ENCODE measurements at places on chromosomes 3 and 15.

GRCh38 chr15:91922646-91923547 is 69.4 kb downstream of the SLCO3A1 start:
- no peak for DNase-seq

DNA sequence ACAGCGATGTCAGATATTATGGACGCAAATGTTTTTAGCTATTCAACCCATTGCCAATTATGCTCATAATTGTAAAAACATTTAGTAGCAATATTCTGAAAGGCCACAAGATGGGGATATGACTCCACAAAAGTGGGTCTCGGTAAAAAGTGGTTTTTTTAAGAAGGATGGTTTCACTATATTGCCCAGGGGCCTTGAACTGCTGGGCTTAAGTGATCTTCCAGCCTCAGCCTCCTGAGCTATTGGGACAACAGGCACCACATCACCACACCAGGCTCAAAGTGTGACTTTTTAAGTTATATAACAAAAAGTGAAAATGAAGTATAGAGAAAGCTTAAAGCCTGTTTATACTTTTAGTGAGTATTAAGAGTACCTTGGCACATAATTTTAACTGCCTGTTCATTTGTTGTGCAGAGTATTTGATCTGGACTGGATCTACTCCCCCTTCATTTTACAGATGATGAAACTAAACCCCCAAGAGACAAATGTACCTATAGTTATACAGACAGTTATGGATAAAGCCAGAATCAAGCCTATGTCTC is 9.4 kb downstream of the NAA50 start:
- DNase-seq: no peak

DNA sequence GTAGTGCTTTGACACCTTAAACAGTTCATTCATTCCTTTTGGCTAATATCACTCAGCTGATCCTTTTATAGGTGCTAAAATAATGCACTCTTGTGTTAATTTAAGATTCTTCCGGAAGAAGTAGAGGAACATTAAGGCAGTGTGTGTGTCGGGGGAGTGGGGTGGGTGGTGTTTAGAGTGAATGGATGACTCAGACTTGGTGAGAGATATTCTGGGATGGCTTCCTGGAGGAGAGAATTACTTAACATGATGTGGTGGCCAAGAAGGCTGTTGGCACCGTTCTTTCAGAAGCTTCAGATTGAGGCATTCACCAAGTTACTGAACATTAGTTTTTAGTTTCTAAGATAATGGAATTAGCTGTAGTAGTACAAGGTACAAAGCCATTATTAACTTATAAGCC is 125.6 kb upstream of the ROPN1 start:
- peak; percentile 73 for DNase-seq

DNA sequence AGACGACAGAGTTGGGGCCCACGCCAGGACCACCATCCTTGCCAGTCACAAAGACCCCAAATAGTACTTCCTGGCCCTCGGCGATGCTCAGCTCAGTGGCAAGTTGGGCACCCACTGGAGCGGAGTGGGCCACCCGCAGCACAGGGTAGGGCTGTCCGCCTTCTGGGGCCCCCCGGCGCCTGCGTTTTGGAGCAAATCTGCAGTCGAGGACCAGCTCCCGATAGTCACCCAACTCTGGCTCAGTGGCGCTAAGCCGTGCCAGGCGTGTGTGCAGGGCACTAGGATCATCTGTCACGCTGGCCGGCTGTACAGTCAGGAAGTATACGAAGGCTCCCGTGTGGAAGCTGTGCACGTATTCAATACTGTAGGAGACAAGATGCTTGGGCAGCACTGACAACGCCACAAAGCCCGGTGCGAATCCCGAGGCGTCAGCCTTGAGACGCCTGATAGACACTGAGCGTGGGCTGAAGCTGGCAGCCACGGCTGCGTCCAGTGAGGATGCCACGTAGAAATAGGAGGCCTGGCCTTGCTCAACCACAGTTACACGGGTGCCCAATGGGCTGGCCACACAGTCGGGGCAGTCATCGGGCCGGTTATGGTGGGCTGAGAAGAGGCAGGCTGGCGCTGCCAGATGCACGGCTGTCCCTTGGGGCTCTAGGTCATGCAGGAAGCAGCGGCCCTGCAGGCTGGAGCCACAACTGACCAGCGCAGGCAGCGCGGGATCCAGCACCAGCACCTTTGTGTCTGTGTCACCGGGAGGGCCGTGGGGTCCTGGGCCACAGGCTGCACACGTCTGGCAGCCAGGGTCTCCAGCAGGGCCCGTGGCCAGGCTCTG is 945 bp downstream of the MST1R start:
- DNase-seq: no peak

GRCh38 chr3:116306720-116307119 is 138.6 kb downstream of the LSAMP start:
- no peak for DNase-seq

GRCh38 chr3:72661115-72661457 is 187.2 kb downstream of the SHQ1 start:
- DNase-seq: no peak

- no peak for DNase-seq
Measured at GRCh38 chr3:101072300-101072699, 79.1 kb upstream of the ABI3BP start.

DNA sequence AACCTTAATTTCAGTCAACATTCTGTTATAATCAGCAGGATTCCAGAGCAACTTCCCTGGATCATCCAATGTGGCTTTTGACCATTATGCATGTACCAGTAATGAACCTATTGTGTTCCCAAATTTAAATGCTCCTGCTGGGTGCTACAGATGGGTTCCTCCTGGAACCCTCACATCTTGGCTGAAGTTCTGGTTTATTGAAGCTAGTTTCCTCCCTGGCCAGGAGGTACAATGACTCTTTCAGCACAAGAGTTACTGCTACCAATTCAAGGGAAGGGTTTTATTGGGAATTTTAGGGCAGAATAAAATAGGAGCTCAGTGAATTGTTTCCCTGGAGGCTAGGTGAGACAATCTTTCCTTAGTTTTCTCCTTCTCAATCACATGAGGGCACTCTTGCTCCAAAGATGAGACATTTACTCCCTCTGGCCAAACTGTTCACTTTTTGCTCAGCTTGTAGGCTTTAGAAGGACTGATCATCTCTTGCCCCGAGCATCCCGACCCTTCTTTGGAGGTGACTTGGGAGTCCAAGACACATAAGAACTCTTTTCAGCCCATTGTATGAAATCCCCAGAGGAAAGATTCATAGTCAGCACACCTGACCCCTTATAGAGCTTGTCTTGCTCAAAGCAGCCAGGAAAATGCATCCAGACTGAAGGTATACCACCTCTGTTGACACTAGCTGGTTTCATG is 8.8 kb upstream of the NPHP3 start:
- DNase-seq: no peak

- no peak for DNase-seq
Measured at GRCh38 chr3:157333551-157333991, 103.1 kb upstream of the PTX3 start.

DNA sequence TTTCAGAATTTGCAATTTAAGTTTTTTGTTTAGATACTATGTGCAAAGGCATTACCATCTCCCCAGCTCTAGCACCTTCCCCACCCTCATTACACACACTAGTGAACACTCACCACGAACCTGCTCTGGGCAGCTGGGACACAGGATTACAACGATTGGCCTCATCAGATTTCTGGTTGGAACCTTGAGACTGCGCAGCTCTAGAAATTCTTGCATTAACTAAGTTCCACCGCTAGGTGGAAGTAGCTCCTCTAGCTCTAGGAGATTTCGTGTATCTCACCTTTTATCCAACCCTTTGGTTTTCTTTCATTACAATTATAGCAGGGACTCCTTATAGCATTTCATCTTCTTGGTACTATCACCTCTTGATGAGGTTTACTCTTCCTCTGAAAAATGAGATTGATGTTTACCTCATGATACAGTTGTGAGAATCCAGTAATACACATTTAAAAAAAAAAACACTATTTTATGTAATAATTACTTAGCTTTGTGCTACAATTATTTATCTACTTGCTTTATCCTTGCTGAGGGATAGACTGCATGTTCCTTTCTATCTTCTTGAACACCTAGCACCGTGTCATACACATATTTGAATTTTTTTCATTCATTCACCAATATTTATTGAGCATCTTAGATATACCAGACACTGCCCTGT is 28.7 kb upstream of the PLOD2 start:
- DNase-seq: no peak

DNA sequence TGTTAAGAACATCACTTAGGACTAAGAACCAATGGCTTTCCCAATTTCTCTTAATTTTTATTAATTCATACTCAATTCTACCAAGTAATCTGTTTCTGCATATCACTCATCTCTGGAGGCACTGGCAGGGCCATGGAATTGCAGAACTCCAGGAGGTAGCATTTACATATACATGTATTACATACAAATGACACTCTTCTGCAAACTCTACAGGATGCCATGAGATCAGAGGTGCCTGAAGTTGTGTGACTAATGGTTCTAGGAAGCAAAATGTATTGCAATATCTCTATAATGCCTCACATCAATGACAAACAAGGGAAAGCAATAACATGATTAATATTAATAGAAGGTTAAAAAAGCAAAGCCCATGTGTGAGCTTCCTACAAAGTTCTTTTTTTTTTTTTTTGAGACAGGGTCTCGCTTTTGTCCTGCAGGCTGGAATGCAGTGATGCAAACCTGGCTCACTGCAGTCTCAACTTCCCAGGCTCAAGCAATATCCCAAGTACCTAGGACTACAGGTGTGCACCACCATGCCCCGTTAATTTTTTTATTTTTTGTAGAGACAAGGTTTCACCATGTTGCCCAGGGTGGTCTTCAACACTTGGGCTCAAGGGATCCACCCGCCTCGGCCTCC is 33.0 kb downstream of the DENND6A start:
- DNase-seq: no peak

GRCh38 chr15:63038926-63039673 is 3.4 kb upstream of the TPM1 start:
- no peak for DNase-seq

- DNase-seq: no peak
Measured at GRCh38 chr3:104214277-104214676, 1152.4 kb upstream of the ALCAM start.

GRCh38 chr15:51736751-51737521 is 519 bp downstream of the LYSMD2 start:
- DNase-seq: peak; percentile 43

- no peak for DNase-seq
Measured at GRCh38 chr3:146262371-146263110, 11.6 kb upstream of the PLSCR4 start.

DNA sequence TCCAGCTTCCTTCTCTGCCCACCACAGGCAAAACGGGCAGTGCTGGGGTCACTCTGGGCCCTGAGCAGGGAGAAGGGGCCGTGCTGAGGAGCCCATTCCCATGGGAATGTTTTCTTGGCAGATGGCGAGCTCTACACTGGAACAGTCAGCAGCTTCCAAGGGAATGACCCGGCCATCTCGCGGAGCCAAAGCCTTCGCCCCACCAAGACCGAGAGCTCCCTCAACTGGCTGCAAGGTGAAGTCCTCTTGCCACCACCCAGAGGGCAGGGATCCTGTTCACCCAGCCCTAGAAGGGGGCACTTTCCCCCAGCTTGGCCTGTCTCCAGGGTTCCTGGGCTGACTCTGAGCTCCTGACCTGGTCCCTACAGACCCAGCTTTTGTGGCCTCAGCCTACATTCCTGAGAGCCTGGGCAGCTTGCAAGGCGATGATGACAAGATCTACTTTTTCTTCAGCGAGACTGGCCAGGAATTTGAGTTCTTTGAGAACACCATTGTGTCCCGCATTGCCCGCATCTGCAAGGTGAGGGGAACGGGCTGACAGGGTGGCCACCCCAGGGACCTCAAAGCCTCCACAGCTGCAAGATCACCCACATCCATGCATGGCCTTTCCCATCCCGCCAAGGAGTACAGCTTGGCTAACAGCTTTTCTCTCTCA is 12.4 kb downstream of the CIB1 start:
- DNase-seq: peak; percentile 91

- DNase-seq: no peak
Measured at GRCh38 chr15:55334371-55334770, 15.3 kb downstream of the PIGB start.

DNA sequence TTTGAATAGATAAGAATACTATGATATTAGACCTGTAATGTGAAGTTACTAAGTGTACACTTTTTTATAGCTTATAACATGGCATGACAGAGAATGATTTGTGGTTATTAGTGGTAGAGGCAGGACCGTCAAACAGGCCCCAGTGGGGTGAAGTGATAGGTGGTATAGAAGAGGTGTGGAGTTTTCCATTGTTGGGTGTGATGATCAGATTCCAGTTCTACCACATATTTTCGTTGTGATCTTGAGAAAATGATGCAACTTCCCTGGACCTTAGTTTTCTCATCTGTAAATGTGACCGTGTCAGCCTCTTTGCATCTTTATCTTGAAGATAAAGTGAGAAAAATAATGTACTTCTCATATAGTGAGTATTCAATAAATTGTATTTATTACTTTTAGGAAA is 30.3 kb upstream of the UTS2B start:
- no peak for DNase-seq

DNA sequence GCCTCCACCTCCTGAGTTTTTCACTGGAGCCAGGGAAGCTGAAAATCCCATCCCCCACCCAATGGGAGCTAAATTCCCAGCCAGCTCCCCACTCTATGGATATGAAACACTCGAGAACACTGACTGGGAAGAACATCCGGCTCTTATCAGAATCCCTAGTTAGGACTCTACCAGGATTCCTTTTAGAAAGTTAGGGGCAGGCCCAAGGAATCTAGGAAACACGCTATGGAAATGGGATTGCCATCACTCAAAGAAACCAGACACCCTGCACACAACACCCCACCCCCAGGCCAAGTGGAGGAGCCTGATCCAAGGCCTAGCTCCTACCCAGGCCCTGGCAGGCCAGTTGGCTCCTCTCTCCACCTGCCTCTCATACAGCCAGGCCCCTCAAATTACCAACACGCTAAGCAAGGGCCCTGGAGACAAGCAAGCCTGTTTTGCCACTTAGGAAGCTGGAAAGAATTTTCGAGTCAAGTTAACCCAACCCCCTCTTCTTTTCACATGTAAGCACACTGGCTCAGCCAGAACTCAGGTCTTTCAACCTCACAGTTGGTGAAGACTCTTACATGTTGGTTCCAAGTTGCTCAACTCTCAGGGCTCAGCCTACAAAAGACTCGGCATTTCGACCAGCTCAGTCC is 75.5 kb downstream of the RBPMS2 start:
- no peak for DNase-seq

GRCh38 chr3:144424606-144425005 is 453.0 kb downstream of the DIPK2A start:
- DNase-seq: no peak

DNA sequence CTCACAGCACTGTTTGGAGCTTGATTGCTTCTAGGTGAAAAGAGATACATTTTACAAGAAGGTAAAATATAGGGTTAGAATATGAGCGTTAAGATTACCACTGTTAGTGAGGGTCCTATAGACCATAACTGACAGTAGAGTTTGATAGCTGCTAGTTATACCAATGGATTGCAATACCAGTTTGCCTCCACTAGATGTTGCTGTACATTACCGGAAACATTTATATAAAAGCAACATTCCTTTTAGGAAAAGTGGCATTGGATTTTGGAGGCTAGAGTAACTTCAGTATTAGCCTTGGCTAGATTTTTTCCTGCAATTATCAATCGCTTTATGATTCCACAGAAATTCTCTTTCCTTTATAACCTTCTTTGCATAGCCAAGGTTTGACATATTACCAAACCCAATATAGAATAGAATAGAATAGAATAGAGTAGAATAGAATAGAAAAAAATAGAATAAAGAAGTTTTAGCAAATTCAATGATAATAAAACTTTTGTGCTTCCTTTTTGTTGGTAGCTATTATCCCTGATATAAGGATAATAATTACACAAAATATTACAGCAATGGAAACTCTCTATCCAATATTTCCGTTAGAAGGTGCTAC is 1093.6 kb upstream of the ALCAM start:
- no peak for DNase-seq

- no peak for DNase-seq
Measured at GRCh38 chr15:66184936-66185790, 68.4 kb downstream of the MEGF11 start.
